ENCODE measurements at places on chromosomes 5 and 9. TPM values are rescaled to one million over a fixed set of nuclear protein-coding genes. Genes with fewer than 3 reads are reported as not detected.
A peak's percentile ranks its signal among the peaks of the same experiment; 100 is the strongest.

DNA sequence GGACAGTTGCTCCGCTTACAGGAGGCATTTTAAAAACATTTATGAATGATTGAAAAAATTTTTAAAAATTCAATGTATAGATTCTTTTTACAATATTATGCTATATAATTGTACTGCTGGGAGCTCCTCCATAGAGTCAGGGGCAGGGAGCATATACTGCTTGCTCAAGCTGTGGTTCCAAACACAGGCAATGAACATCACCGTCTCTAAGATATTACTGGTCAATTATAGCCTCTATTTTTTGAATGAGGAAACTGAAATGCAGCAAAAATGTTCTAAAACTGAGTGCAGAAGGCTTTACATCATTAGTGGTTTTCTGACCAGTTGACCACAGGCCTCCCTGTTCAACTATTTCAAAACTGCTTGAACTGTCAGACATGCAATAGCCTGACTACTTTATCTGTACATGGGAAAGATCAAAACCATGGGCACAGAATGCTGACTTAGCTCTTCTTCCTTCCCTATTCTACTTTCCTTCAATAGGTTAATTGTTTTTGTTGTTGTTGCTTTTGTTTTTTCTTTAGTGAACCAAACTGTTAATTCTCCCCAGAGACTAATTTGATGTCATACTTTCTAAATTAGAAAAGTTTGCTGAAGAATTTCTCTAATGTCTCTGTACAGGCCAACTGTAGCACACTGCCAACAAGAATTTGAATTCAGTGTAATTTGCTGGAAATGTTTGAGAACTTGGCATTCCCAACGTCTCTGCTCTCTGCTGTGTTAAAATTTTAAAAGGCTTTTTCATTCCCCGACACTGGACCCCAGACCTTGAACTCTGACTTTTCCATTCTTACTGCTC is 107.6 kb upstream of the MPDZ start:
- DNase-seq = no peak

- no peak for DNase-seq
These were observed 53.9 kb upstream of the TMEM171 start for GRCh38 chr5:73066466-73066865.

Gene LCN12
- 21.2 TPM for polyA plus RNA-seq

GRCh38 chr5:36607114-36607571 is 737 bp downstream of the SLC1A3 start:
- DNase-seq = peak; percentile 39

GRCh38 chr5:126686451-126687126 is 85.8 kb downstream of the PHAX start:
- DNase-seq = no peak
